ENCODE measurements at places on chromosomes 12 and 14. TPM values are rescaled to one million over a fixed set of nuclear protein-coding genes. Genes with fewer than 3 reads are reported as not detected.

CD69 gene
- polyA plus RNA-seq, result 12.3 TPM

PAWR gene
- polyA plus RNA-seq, result 51.2 TPM

OTOGL gene
- polyA plus RNA-seq, result 0.22 TPM

TAS2R10 gene
- 1.2 TPM for polyA plus RNA-seq

RNF212B gene
- 0.34 TPM for polyA plus RNA-seq

KCNH3 gene
- polyA plus RNA-seq, result 2.2 TPM

EGLN3 gene
- polyA plus RNA-seq, result 51.9 TPM

ADGRD1 gene
- polyA plus RNA-seq, result 84.8 TPM

TTC8 gene
- 25.7 TPM for polyA plus RNA-seq

PLEKHG7 gene
- 0.54 TPM for polyA plus RNA-seq

MEG3 gene
- 248 TPM for polyA plus RNA-seq

ST8SIA1 gene
- 4.4 TPM for polyA plus RNA-seq

INSM2 gene
- polyA plus RNA-seq, result 0.03 TPM

FOXN4 gene
- 0.10 TPM for polyA plus RNA-seq

MAP4K5 gene
- polyA plus RNA-seq, result 37.2 TPM

IL31 gene
- not detected for polyA plus RNA-seq

CLEC4D gene
- polyA plus RNA-seq, result 0.03 TPM

ADCY6 gene
- polyA plus RNA-seq, result 54.2 TPM

AKAP3 gene
- polyA plus RNA-seq, result 2.4 TPM

TAS2R30 gene
- polyA plus RNA-seq, result 0.07 TPM

REC8 gene
- 201 TPM for polyA plus RNA-seq

ADAM20 gene
- 0.06 TPM for polyA plus RNA-seq

SERPINA3 gene
- 0.51 TPM for polyA plus RNA-seq

SERPINA12 gene
- not detected for polyA plus RNA-seq

SLC10A1 gene
- 0.13 TPM for polyA plus RNA-seq

RNASE7 gene
- polyA plus RNA-seq, result 0.09 TPM

AGAP2 gene
- polyA plus RNA-seq, result 2.9 TPM
